ENCODE measurements at places on chromosomes 2 and 18.

GRCh38 chr2:241463276-241464135 is 44.9 kb downstream of the STK25 start:
- no peak for DNase-seq

DNA sequence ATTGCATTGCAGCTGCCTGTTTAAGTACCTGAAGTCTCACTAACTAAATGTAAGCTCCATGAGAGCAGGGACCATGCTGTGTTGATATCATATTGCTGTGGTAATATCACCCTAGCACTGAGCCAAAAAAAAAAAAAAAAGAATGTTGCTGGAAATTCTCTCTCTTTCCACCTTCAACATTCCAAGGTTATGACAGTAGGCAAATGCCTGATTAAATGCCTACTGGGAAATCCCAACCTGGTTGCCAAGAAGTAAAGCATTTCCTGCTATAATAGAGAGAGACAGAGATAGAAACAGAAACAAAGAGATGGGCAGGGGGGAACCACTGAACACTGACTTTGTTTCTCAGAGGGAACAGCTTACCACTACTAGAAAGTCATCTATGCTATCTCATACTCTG is 1604.2 kb downstream of the LRP1B start:
- no peak for DNase-seq

GRCh38 chr18:63440219-63440618 is 17.9 kb upstream of the VPS4B start:
- DNase-seq: no peak

DNA sequence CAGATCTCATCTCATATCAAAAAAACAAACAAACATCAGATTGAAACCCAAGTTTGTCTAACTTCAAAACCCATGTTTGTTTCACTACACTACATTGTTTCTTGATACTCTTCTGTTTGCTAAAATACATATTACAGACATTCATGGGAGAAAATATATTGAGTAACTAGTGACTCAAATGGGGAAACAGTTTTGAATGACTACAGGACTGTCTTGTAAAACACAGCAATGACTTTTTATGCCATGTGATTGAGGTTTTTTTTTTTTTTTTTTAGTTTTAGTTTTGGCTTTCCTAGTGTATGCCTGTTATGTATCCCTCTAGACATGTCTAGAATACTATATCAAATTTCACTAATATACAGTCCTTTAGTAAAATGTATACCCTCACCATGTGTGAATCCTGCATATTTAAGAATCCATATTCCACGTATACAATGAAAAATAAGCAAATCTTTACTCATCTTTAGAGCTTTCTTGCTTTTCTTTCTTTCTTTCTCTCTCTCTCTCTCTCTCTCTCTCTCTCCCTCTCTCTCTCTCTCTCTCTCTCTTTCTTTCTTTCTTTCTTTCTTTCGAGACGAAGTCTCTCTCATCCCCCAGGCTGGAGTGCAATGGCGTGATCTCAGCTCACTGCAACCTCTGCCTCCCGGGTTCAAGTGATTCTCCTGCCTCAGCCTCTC is 46.6 kb upstream of the SERTAD2 start:
- DNase-seq: no peak

- DNase-seq: no peak
These were observed 39.7 kb upstream of the NEDD4L start for GRCh38 chr18:58004317-58004716.

DNA sequence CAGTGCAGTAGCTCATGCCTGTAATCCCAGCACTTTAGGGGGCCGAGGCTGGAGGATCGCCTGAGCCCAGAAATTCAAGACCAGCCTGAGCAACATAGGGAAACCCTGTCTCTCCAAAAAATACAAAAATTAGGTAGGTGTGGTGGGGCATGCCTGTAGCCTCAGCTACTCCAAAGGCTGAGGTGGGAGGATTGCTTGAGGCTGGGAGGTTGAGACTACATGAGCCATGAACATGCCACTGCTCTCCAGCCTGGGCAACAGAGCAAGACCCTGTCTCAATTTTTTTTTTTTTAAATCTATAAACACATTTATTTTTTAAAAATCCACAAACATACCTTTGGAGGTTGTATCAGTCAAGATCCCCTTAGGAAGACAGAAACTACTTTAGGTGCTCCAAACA is 326.3 kb downstream of the EPHA4 start:
- DNase-seq: no peak

Data from AG09319 (cell line).